ENCODE measurements at places on chromosomes 2 and 18.

- ATAC-seq = no peak
Measured at GRCh38 chr2:38104598-38104997, 28.6 kb upstream of the CYP1B1 start.

DNA sequence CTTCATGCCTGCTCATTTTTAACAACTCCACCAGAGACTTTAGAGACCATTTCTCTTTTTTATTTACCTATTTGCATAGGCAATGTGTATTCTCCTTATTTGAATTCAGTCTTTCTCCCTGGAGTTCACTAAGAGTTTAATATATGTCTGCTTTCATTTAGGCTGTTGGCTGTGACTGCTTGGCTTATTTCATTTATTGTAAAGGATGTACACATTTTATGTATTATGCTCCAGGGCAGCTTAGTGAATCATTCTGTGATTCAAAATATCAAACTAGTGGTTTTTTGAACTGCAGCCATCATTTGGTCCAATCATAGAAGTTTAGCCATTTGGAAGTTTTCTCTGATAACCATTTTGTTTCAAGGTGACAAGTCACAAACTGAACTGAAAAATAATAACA is 229.6 kb downstream of the LPIN1 start:
- ATAC-seq = no peak

- ATAC-seq = peak; percentile 57
Measured at GRCh38 chr2:217370391-217370790, 510.5 kb upstream of the TNP1 start.

- no peak for ATAC-seq
Measured at GRCh38 chr2:151175864-151176263, 85.8 kb downstream of the RBM43 start.

DNA sequence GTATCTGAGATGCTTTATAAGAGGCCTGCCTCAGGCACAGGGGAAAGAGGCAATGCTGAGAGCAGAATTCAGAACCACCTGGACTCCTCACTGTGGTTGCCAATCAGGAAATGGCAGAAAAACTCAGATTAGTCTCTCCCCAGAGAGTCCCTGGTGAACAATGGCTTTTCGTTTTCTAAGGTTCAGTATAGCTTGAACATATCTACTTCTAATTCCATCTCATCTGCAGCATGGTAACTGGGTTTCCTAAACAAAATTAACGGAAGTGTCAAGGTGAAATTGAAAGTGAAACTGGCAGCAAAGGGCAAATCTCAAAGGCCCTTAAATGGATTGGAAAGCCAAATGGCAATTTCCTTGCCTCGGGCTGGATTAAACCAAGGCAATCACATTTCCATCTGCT is 480.2 kb upstream of the ACVR2A start:
- 0 out of 3 replicates have a peak, but pooled peaks have one; percentile 39 for ATAC-seq

- ATAC-seq = no peak
Measured at GRCh38 chr18:39414009-39414700, 1848.6 kb upstream of the CELF4 start.

DNA sequence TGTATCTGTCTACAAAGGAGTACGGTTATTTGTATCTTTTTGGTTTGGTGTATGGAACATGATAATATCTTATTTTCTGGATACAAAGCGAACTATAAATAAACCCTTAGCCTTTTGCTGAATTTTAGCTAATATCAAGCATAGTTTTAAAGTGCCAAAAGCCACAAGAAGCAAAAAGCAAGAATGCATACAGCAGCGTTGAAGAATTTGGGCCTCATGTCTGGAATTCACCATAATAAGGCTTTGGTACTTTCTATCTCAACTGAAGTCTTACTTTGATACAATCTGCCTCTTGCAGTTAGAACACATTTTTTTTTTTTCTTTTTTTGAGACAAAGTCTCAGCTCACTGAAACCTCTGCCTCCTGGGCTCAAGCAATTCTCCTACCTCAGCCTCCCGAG is 151.5 kb downstream of the ERBB4 start:
- ATAC-seq = no peak

DNA sequence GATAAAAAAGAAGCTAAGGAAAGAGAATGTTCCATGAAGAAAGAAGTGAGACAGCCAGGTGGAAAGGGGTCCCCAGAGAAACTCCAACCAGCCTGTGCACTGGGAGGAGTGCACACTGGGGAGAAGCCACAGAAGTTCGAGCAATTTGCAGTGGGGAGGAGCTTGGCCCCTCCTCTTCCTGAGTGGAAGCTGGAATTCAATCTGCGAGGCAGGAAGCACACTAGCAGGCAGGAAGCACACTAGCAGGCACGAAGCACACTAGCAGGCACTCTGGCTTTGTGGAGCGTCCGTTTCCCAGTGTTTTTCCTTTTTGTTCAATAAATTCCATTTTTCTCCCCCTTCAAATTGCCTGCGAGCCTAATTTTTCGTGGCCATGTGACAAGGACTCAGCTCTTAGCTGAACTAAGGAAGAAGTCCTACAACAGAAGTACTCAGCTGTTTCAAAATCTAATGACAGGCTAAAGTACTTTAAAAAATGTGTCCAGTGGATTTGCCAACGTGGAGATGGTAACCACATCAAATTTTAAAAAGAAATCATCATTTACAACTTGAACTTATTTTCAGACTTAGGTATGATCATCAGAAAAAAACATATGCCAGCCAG is 21.4 kb upstream of the SPIRE1 start:
- ATAC-seq = peak; percentile 95

GRCh38 chr18:42649331-42650035 is 466.0 kb downstream of the RIT2 start:
- no peak for ATAC-seq

DNA sequence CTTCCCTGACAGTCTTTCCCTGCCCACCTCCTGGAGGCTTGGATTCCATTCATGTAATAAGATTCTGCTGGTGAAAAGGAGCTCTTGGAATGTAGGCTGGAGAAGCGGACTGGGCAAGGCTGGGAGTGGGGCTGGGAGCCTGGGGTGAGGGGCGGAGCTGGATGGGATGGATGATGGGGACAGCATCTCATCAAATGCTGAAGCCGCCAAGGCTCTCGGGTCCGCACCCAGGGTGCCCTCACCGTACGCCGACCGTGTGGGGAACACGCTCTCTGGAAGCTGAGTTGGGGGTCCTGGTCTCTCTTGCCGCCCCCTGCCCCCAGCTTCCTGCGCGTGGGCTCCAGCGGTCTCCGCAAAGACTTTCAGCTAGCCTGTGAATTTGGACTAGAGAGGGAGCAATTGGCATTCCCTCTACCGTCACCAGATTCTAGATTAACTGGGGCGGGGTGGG is 9.1 kb downstream of the RAX start:
- ATAC-seq = peak; percentile 19

DNA sequence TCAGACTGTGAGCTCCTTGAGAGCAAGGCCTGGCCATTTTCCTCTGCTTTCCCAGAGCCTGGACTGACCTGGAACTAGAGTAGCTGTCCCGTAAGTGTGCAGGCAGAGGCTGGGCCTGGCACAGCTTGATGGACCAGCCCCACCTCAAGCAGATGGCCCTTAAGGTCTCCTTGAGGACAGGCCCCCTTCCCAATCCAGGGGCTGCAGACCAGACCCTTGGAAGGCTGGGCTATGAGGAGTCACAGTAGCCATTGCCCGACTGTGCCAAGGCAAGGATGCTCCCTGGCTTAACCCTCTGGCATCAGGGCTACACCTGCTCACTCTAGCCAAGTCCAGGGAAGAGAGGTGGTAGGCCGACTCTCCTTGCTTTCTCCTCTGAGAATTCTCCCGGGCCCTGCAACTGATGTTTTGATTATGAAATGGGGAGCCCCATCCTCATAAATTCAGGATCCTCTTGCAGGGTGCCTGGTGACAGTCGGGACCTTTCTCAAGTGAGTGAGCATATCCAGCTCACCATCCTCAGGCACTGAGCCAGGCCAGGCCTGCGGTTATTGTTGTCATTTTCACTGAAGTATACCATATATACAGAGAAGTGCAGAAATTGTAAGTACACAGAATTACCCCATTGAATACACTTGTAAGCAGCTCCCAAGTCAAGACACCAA is 51.7 kb downstream of the DPYSL5 start:
- ATAC-seq = no peak

- no peak for ATAC-seq
Measured at GRCh38 chr2:208279236-208279635, 13.2 kb downstream of the PIKFYVE start.

DNA sequence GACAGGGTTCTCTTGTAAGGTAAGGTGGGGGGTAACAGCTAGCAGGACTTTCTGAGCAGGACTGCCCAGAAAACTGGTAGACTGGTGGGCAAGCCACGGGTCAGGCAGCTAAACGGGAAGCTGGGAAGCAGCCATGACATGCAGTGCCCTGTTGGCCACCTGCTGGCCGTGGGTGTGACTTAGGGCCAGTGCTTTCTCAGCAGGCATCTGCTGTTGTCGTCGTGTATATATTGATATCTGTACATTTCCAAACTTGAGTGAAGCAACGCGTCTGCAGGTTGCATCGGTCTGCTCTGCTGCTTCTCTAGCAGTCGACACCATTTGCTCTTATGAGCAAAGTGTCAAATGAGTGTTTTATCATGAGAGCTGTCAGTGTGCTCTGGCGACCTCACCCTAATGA is 31.0 kb downstream of the COA5 start:
- 0 out of 3 replicates have a peak, but pooled peaks have one; percentile 37 for ATAC-seq

GRCh38 chr2:133705287-133705686 is 137.0 kb upstream of the NCKAP5 start:
- no peak for ATAC-seq

DNA sequence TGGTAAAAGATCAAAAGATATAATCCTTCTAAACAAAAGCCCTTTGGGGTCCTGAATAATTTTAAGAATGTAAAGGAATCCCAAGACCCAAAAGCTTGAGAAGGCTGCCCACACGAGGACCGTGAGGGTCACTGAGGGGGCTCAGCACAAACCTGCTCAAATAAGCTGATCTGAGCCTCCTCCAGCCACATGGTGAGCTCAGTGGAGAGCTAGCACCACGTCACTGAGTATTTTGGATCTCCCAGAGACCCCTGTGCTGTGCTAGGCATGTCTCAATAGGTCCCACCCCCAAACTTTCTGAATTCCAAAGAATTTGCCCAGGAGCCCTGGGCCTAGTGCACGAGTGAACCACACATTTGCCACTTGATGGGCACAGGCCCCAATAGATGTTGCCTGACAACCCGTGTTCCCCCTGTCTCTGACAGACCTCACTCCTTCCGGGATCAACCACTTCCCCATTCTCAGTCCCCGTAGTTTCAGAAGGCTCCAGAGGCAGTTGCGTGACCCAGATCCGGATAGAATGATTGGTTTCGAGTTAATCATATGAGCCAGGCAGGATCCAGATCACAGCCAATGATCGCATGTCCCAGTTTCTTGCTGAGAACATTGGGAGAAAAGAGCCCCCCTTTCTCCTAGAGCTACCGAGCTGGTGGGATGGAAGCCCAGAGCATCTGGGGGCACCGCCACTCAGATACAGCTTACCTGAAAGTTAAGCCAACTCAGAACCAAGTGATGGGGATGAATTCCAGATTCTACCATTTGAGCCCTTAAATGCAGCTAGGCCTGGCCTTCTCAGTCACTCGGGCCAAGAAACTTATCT is 203.8 kb downstream of the TNS1 start:
- ATAC-seq = no peak

DNA sequence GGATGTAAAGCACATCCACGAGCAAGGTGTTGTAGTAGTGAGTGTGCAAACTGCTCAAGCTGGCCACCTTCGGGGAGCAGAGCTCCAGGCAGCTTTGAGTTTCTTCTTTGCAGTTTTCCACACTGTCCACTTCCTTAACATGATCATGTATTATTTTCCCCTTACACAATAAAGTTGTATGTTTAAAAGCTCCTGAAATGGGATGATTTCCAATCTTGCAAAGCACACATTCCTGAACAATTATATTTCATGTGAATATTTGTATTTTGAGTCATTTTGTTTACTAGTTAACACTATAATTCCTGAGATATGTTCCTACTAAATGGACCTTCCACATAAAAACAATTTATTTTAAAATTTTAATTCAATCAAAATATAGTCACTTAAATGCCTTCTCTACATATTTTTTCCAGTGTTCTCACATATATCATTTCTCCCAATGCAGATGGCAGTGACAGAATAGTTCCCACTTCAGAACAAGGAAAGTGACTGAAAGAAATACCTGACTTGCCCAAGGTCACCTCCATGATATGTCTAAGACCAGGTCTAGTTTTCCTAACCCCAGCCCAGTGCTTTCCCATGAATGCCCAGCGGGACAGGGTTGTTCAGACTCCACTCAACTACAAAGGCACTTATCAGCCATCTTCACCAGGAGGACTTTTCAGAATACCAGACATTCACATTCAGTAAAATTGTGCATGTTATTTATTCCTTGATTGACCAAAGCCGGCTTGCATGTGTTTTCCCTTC is 5.5 kb downstream of the CYB5A start:
- no peak for ATAC-seq

- ATAC-seq = no peak
Measured at GRCh38 chr2:209940936-209941335, 61.5 kb upstream of the RPE start.

- no peak for ATAC-seq
Measured at GRCh38 chr2:240141736-240142135, 1.3 kb upstream of the OTOS start.

DNA sequence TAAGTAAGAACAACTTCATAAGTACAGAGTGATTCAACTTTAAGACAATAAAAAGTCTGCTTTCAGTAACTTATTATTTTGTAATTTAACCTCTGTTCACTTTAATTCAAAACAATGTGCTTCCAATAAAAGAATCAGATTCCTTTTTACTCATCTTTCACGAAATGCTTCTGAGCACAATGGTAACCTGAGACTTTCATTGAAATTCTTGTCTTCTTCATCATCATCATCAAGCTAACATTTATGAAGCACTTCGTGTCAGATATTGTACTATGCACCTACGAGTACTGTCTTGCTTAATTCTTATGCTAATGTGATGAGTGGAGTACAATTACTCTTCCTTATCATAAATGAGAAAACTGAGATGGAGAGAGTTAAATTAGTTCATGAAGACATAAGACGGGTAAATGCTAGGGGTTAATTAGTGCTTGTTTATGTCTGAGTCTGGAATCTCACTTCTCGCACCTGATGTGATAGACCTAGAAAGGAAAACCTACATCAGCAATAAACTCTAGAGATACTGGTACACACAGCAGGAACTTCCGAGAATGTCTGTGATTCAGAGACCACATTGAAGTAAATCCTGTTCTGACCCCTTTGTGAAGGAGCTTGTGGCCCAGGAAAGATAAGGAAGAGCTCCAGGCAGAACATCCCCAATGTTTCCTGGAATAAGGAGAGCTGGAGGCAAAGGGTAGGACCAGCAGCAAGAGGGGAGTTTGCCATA is 227.6 kb upstream of the ETAA1 start:
- peak; percentile 33 for ATAC-seq

- ATAC-seq = no peak
Measured at GRCh38 chr2:199556527-199557285, 99.0 kb upstream of the SATB2 start.
